ENCODE measurements at places on chromosomes 7 and 10. TPM values are rescaled to one million over a fixed set of nuclear protein-coding genes. Genes with fewer than 3 reads are reported as not detected.

TMEM176B gene
- total RNA-seq = not detected

ELAPOR2 gene
- 0.14 TPM for total RNA-seq

AGMO gene
- 0.92 TPM for total RNA-seq

PRLHR gene
- not detected for total RNA-seq

ABCB1 gene
- 0.46 TPM for total RNA-seq

CFAP70 gene
- 0.13 TPM for total RNA-seq

FBXW4 gene
- 23.8 TPM for total RNA-seq

PRSS37 gene
- total RNA-seq = not detected

HOGA1 gene
- 2.3 TPM for total RNA-seq

YKT6 gene
- 117 TPM for total RNA-seq

ITGA8 gene
- 0.01 TPM for total RNA-seq

PLCE1 gene
- 7.0 TPM for total RNA-seq

MPP7 gene
- total RNA-seq = 0.09 TPM

ADCY1 gene
- 2.6 TPM for total RNA-seq

PRF1 gene
- 0.05 TPM for total RNA-seq

SPRN gene
- 0.33 TPM for total RNA-seq

NIPSNAP2 gene
- total RNA-seq = 52.7 TPM

CDHR1 gene
- 0.13 TPM for total RNA-seq

CALHM3 gene
- total RNA-seq = 0.22 TPM

CLRN3 gene
- total RNA-seq = 0.07 TPM

MMRN2 gene
- 1.5 TPM for total RNA-seq

CCDC201 gene
- total RNA-seq = not detected

JMJD1C gene
- 22.7 TPM for total RNA-seq

IFIT1B gene
- total RNA-seq = not detected

GRID2IP gene
- not detected for total RNA-seq

SFTPA2 gene
- not detected for total RNA-seq

OR9A2 gene
- not detected for total RNA-seq

LRMDA gene
- total RNA-seq = 3.4 TPM

All from A549 treated with dexamethasone at 1 μM for 4 hours (cell line).